ENCODE measurements at places on chromosomes 7 and 10.

GRCh38 chr10:44391981-44392380 is 7.1 kb upstream of the CXCL12 start:
- ATAC-seq: no peak

DNA sequence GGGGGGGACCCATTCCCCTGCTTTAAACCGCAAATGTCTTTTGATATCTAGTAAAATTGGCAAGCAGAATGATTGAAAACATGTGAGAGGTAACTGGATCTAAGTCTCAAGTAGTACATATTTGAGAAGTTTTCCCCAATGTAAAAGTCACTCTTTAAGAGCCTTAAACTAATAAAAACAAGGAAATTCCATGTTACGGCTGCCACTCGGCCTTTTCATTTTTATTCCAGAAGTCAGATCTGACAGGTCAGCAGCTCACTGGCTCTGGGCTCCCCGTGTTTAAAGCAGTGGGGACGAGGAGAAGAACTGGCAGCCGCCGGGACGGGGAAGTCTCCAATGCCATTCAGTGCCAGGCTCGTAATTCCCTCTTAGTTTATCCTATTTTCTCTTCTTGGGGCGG is 80.7 kb downstream of the CUX1 start:
- no peak for ATAC-seq

- no peak for ATAC-seq
These were observed 103.5 kb downstream of the RPS24 start for GRCh38 chr10:78137147-78137546.

DNA sequence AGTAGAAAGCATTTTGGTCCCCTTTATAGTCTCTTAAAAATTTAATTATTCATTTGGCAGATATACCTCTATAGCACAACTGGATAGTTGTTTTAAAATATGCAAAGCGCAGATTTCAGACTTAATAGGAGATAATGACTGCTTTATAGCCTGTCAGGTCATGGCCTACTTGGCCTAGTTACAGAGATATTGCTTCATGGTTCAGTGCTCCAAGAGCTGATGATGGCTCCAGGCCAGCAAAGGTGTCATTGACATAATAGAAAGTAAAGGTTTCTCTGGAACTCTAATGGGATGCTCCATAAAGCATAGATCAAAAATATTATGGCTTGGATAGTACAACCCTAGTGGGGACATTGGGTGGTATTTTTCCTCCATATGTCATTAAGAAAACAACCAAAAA is 285.7 kb downstream of the NXPH1 start:
- no peak for ATAC-seq
